Effector CD8-positive, alpha-beta T cell (primary cell): ENCODE measurements at places on chromosomes 5 and 9.

DNA sequence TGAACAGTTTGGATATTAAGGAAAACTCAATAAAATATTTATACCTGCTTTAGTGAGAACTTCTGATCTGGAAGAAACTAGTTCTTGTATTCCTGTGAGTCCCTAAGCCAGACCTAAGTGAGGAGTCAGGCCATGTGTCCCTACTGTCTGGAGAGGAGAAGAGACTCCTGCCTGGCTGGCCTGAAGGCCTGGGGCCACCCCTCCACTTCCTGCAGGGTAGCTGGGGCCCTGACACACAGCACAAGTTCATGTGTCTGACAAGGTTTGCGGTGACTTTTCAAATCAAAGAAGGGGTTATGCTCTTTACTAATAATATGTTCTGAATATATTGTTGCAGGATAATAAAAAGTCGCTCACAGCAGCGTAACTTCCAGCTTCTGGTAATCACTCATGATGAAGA is 16.1 kb upstream of the IL13 start:
- DNase-seq: no peak

- no peak for DNase-seq
Observed at GRCh38 chr5:140214831-140215230, 39.8 kb downstream of the CYSTM1 start.

- DNase-seq: no peak
Observed at GRCh38 chr5:169958278-169958677, 22.0 kb downstream of the INSYN2B start.

- no peak for DNase-seq
Observed at GRCh38 chr5:135337064-135337463, 62.0 kb downstream of the MACROH2A1 start.

GRCh38 chr9:133718563-133719315 is 19.4 kb downstream of the SARDH start:
- no peak for DNase-seq

GRCh38 chr5:134964359-134965270 is 3.1 kb upstream of the CATSPER3 start:
- DNase-seq: no peak

- DNase-seq: no peak
Observed at GRCh38 chr5:30325795-30326194, 867.7 kb upstream of the CDH6 start.

- no peak for DNase-seq
Observed at GRCh38 chr9:87699835-87700234, 26.1 kb upstream of the CTSL start.

DNA sequence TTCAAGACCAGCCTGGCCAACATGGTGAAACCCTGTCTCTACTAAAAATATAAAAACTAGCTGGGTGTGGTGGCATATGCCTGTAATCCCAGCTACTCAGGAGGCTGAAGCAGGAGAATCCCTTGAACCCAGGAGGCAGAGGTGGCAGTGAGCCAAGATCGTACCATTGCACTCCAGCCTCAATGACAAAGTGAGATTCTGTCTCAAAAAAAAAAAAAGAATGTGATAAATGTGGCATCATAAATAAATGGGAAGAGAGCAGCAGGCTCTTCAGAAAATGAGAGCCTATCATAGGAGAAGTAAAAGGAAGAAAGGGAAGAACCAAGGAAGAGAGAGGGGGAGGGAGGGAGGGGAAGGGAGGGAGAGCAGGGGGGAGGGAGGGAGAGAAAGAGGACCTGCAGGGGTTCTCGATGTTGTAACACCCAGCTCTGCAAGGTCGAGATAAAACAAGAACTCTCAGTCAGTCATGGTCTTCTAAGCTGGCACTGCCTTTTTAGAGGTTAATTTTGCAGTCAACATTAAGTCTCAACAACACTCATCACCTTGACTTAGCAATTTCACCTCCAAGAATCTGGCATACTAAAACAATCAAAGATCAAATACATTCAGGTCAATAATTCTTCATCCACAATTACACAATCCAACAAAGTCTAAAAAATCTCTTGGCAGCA is 68.7 kb upstream of the SIMC1 start:
- no peak for DNase-seq

GRCh38 chr5:11851416-11851815 is 52.8 kb downstream of the CTNND2 start:
- no peak for DNase-seq

- DNase-seq: no peak
Observed at GRCh38 chr5:124054564-124054963, 542.6 kb downstream of the CSNK1G3 start.

GRCh38 chr9:74861773-74862474 is 25.8 kb downstream of the TRPM6 start:
- DNase-seq: no peak

DNA sequence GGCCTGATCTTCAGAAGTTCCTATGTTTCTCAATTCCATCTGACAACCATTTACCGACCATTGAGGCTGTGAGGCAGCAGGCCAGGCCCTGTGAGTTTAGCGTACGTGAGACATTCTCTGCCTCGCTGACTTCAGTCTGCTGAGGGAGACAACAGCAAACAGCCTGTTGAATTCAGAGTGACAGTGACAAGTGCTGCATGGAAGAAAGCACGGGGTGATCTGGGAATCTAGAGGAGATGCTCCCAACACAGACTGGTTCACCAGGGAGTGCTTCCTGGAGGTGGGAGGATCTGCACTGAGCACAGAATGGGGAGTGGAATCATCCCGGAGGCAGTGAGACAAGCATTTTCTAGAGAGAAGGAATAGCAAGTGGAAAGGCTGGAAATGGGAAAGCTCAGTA is 10.0 kb upstream of the DDX41 start:
- DNase-seq: no peak

- no peak for DNase-seq
Observed at GRCh38 chr9:7967093-7967827, 167.7 kb upstream of the DMAC1 start.

DNA sequence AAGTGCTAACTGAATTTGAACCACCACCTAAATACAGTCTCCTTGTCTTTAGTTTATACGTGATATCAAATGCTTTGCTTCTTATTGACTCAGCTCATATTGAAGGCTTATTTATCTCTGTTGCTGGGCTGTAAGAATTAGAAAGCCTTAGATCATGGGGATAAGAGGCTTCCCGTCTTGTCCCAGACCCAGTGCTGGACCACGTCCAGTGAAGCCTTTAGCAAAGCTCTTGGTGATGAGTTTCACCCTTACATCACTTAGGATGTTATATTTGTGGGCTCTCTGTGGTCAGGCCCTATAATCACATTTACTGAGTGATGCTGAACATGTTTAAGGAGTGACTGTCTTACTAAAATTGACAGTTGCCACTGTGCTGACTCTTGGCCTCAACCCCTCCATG is 11.2 kb downstream of the FAM240B start:
- no peak for DNase-seq

DNA sequence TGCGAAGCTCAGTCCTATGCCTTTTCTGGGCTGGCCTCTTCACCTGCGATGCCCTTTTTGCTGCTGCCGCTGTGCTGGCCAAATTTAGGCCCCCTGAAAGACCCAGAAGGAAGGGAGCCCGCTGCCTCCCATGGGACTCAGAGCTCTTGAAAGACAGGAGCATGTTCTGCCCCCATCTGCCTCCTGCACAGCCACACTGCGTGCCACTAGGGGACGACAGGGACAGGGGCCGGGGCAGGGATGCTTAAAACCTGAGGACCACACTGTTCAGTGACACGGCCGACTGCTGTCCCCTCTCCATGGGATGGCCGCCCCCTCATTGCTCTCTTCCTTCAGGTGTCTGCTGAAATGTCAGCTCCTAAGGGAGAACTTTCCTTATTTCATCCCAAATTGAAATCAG is 132.4 kb downstream of the ADAMTS2 start:
- DNase-seq: no peak

DNA sequence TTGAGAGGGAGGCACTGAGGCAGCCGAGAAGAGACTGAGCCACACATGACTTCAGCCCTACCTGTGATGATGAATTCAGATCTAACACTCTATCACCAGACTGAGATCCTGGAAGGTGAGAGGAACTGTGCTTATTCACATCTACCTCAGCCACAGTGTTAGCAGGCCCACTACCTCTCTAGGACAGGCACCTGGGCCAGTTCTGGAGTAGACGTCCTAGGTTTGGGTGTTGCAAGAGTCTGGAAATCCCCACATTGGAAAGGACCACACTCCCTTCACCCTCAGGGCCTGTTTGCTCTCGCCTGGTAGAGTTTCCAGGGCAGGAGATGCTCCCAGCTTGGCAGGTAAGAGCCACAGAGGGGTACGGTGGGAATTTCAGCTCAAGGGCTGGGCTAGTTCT is 113.8 kb upstream of the CCL21 start:
- DNase-seq: no peak

GRCh38 chr9:81814794-81815464 is 113.3 kb upstream of the SPATA31D4 start:
- DNase-seq: no peak

DNA sequence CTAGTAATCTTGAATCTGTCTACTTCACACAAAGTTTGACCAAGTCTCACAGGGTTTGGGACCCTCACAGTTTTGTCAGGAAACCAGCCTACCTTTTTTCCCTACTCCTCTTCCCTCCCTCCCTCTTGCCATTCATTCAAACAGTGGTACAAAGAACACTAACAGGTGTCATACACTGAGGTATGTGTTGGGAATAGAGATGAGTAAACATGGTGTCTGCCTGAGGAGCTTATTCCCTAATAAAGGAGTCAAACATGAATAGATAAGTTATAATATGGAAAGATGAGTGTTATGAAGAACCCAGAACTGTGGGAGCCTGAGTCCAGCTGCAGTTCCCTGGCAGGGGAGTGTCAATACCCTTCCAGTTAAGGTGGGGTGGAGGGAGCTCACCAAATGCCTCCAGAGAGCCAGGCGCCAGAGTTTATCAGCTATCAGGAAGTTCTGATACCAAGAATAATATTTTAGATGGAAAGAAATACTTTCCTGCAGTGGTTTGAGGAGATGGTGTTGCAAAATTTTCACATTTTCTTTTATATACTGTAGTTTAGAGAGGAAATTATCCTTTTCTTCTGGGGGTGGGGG is 183.4 kb upstream of the NR3C1 start:
- DNase-seq: no peak

DNA sequence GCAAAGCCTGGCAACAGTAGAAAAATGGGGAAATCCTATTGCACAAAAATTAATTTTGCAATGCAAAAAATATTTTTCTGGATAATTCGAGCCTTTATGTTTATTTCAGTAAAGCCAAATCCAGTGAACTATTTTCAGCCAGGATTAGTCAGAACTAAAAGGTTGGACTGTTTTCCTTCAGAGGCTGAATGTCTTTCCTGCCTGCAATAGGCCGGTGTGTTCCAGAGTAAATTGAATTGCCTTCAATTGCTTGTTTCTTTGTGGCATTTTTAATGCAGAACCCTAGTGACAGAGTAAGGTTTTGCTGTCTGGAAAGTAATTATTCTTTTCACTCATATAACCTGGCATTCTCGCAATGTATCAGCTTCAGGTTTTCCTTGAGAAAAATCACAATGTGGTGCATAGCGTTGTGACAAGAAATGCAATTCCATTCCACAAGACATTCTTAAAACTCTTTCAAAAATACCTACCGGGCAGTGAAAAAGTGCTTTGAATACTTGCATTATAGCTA is 183.7 kb downstream of the GLIS3 start:
- no peak for DNase-seq

- no peak for DNase-seq
Observed at GRCh38 chr5:883475-884181, 9.0 kb downstream of the BRD9 start.

DNA sequence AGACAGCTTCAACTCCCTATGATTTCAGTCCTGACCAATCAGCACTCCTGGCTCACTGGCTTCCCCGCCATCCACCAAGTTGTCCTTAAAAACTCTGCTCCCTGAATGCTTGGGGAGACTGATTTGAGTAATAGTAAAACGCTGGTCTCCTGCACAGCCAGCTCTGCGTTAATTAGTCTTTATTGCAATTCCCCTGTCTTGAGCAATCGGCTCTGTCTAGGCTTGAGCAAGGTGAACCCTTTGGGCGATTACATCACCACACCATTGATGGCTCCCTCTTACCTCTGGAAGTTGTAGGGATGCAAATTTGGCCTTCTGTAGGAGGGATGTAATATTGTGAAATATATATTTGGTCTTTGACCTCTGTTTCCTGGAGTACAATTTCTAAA is 2.9 kb upstream of the SLC23A1 start:
- no peak for DNase-seq

DNA sequence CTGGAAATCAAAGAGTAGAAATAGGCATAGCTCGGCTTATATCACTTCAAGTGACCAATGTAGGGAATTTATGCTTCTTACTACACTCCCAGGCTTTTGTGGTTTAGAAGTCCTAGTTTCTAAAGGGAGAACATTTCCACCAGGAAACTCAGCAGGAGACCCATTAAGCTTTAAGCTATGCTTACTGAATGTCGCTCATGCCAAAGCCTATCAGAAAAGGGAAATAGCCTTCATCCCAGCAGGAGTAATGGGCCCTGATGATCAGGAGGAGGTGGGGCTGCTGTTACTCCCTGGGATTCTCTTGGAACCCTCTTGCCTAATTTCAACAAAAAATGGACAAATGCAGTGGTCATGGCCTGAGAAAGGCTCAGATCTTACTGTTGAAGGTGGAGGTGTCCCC is 54.5 kb upstream of the SEMA6A start:
- DNase-seq: no peak

DNA sequence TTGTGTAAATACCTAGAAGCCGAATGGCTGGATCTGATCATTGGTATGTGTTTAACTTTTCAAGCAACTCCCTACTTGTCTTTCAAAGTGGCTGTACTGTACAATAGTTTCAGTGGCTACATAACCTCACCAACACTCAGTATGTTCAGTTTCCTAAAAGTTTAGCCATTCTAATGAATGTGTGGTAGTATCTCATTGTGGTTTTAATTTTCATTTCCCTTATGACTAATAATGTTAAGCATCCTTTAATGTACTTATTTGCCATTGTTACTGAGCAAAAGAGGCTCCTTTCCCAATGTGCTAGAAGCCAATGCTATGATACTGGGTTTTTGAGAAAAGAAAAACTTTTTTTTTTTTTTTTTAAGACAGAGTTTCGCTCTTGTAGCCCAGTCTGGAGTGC is 27.8 kb upstream of the ALDOB start:
- DNase-seq: no peak

DNA sequence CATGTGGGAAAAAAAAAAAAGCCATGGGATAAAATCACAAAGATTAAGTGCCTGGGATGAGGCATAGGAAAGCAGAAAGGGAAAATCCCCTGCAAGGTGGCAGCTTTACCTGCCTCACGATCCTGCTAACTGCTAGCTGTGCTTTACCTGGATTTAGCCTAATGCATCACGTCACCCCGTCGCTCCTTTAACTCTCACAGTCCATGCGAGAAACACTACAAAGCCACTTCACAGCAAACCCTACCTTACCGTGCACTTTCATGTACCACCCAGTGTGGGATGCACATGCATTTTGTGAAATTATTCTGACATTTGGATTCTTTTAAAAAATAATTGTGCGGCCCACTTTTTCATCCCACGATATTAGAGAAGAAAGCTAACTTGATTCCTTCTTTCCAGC is 31.0 kb downstream of the ATPSCKMT start:
- no peak for DNase-seq

- DNase-seq: no peak
Observed at GRCh38 chr9:33202018-33202417, 34.9 kb upstream of the B4GALT1 start.

DNA sequence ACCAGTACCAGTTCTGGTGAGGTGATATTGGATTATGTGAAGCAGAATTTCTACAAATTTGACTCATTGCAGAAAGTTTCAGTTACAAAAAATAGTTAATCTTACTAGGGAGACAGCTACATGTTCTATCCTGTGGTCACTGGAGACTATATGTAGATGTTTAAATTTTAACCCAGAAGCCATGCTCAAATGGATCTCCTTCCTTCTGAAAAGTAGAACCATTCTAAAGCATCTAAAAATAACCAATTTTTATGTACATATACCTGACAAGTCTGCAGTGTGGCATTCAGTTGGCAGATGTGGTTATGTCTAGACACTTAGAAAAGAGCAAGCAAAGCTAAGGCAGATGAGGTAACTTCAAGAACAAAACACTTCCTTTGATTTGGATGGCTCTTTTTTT is 65.5 kb upstream of the POU4F3 start:
- no peak for DNase-seq
